ENCODE measurements at places on chromosomes 11 and 22.

DNA sequence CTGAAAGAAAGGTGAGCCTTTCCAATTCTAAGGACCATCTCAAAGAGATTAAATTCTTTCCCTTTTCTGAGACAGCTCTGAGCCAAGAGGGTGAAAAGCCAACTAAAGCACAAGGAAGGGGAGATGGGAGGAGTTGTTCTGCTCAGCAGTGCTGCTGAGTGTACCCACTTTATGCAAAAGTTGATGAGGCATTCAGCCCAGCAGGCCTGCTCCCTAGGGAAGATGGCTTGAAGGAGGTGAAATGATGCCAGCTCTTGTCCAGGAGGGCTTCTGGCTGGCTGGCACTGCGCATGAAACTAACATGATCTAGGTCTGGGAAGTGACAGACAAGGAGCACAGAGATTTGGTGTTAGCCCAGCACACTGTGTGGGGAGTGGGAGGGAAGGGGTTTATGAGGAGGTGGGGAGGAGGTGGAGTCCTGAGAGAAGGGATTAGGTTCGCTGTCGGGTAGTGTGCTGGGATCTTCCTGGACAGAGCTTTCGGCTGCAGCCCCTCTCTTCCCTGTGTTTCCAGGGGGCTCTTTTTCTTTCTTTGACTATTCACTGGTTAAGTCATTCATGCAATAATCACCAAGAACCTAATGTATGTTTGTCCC lies 225.5 kb upstream of the NARS2 start:
- DNase-seq, result no peak

DNA sequence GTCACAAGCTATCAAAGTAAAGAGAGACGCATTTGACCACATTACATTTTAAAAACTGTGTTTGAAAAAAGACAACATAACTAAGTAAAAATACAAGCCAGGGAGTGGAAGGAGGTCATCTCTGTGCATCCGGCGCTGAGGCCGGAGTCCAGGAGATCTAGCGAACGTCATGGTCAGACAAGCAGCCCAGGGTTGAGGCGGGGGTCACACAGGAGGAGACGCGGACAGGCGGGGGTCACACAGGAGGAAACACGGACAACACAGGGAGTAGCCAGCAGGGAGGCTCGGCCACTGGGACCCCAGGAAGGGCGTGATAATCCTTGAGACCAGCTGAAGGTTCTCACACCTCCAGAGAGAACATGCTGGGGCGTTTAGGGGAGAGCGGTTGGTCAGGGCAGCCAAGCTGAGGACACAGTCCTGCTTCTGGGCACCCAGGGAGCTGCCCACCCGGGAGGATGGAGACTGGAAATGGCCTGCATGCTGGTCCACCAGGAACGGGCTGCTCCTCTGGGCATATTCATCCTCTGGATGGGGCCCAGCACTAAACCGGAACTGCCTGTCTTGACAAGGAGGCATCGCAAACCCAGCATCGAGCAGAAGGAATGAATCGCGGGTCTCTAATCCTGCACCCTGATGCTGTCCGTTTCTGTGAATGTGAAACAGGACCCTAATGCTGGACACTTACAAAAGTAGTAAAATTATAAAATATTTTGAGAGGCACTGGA lies 40.9 kb upstream of the MUC5AC start:
- DNase-seq, result peak; percentile 44

- DNase-seq, result no peak
These were observed 10.3 kb upstream of the IGF2 start for GRCh38 chr11:2149460-2149859.

DNA sequence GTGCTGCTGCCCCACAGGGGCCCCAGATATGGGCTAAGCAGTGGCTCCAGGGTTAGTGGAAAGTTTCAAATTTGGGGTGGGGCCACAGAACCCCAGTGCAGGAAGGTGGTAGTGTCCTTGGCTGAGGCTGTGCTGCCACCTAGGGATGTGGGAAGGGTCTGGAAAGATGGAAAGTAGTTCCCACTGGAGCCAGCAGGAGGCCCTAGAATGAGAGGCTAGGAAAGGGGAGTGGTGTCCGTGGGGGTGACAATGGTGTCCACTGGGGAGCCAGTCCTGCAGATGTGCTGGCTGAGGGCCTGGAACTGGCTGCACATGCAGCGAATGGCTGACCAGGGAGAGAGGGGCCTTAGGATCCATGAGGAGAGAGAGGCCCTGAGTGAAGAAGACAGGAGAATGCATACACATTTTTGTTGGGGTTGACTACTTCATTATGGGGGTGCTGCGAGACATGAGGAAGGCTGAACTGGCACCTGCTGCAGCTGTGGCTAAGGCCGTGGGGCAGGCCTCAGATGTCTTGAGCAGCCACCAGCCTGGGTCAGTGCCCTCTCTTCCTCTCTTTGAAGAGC lies 21.1 kb downstream of the RFPL3 start:
- no peak for DNase-seq

DNA sequence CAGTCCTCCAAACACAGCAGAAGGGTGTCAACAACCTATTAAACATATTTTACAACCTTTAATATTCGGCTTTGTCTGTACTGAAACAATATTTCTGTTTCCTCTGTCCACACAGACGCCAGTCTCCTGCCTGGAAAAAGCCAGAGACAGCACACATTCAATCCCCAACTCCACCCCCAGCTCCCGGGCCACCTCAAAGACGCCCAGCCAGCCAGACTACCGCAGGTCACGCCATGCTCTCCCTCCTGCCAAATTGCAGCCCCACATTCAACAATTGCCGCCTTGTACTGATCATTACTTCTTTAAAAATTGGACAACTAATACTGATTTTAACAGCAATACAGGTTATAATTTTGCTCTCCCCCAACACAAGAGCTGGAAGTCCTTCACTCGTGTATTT lies 1.2 kb downstream of the SERGEF start:
- DNase-seq, result no peak

GRCh38 chr11:127345819-127346459 lies 345.4 kb upstream of the KIRREL3 start:
- no peak for DNase-seq

DNA sequence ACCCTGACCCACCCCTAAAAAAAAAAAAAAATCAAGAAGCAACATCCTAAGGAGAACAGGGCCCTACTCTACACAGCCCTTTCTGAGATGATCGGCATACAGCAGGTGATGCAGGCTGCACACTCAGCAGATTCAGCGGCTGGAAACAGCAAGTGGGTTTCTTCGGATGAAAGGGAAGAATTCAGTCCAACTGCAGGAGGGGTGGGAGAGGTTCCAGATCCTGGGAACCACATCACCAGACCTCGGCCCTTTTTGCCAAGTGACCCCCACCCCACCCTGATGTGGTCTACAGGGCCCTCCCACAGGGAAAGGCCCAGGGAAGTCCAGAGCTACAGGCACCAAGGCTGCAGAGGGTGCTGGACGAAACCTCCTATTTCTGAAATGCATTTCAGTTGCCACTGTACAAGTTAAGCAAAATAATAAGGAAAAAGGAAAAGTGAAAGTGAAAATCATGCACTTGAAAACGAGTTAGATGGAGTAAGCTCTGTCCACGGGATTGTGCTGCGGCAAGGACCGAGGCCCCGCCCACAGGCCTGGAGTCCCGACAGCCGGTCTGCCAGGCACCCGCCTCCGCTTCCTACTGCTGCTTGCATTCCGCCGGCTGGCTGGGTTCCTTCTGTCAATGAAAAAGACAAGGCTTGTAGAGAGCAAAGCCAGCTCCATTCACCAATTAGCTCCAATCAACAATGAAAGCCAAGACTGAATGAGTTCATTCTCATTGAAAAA lies 16.0 kb upstream of the PHLDA2 start:
- DNase-seq, result peak; percentile 82

- DNase-seq, result no peak
These were observed 36.6 kb downstream of the MB start for GRCh38 chr22:35580351-35581022.

GRCh38 chr11:47189100-47189834 lies 3.0 kb upstream of the PACSIN3 start:
- DNase-seq, result no peak

DNA sequence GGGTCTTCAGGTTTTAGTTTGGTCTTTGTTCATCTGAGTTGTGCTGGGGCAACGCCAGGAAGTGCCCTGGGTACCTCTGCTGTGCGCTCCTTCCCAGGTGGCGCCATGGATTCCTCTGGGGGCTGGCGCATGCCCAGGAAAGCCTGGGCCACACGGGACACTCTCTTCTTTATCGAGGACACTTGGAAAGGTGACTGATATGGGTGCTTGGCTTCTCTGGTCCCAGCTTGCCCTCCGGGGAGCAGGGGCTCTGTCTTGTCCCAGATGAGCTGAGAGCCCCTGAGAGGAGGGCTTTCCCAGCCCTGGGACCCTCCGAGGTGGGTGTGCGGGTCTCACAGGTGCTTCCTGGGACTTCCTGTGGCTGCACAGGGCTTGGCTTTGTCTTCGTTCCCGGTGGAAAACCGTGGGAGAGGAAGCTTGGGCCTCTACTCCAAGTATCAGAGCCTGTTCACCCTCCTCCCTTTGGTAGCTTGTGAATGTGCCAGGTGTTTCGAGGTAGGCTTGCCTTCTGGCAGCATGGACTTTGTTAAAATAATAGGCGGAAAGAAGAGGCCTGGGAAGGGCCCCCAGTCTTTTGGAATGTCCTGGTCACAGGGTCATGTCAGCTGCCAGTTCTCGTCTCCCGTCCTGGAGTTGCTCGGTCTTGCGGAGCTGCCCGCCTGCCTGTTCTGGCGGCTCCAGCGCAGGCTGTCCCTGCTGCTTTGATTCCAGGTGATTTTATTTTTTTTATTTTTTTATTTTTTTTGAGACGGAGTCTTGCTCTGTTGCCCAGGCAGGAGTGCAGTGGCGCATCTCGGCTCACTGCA lies 10.1 kb upstream of the NEAT1 start:
- peak; percentile 49 for DNase-seq

DNA sequence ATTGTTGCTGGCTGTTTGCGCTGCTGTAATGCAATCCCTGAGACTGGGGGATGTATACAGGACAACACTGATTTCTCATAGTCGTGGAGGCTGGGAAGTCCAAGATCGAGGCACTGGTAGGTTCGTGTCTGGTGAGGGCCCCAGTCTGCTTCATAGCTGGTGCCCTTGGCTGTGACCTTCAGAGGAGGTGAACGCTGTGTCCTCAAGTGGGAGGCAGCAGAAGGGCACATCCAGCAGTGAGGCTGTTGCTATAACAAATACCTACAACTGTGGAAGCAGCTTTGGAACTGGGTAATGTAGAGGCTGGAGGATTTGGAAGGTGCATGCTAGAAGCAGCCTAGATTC lies 21.3 kb downstream of the KRTAP5-5 start:
- DNase-seq, result peak; percentile 50

- DNase-seq, result no peak
These were observed 15.8 kb upstream of the PTPRJ start for GRCh38 chr11:47964546-47964945.

DNA sequence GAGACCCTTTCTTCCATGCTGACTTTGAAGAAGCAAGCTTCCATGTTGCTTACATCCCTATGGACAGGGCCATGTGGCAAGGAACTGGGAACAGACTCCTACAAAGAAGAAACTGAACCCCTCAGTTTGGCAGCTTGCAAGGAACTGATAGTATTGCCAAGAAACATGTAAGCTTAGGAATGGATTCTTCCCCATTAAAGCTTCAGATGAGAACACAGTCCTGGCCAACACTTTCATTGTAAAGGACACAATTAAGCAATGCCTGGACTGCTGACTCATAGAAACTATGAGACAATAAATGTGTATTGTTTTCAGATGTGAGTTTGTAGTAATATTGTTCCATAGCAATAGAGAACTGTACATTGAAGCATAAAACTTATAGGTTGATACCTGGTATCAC lies 82.4 kb downstream of the AASDHPPT start:
- no peak for DNase-seq

DNA sequence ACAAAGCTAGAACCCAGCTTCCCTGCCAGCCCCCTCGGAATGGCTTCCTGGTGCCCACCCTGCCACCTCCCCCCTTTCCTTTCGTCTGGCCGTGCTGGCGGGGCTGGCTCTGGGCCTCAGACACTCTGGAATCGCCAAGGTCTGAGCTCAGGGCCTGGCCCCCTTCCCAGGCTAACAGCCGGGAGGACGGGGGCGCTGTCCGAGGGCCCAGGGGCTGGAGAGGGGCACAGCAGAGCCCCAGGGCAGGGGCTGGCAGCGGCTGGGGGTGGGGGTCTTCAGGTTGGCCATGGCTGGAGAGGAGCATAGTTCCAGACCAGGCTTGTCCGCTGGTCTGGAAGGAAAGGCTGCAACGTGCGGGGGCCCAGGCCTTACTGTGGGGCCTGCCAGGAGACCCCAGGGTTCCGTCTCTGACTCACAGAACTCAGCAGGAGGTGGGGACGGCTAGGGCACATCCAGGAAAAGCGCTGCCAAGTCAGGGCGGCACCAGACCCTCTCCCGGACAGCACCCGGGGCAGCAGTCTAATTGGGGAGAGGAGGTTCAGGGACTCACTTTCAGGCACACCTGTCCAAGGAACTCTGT lies 861 bp upstream of the LTBP3 start:
- no peak for DNase-seq

- DNase-seq, result no peak
These were observed 20.1 kb downstream of the TCP11L1 start for GRCh38 chr11:33059331-33060007.

DNA sequence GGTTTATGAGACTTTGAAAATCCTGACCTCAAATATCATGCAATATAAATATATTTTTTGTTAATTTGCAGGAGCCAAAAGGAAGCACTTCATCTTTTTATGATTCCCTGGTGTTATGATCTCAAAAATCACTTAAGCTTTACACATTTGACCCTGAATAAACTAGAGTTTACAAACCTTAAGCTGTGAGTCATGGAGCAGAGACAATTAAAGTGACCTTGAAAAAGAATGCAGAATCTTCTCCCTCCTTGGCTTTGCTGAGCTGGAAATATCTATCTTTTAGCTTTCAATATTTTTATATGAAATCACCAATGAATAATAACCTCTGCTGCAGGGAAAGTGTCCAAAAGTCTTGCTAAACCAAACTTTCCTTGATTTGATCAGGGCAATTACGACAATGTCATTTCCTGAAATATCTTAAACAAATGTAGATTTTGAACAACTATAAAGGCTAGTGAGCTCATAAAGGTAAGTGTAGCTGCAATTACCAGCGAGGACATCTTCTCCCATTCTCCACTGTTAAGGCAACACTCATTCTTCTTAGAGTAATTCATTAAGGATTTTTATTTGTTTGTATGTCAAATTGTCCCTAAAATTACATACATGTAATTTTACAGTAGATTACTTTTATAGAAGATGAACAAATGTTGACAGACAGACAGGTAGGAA lies 747.0 kb upstream of the LUZP2 start:
- DNase-seq, result no peak

- no peak for DNase-seq
These were observed 35.2 kb downstream of the CTTN start for GRCh38 chr11:70433526-70433925.

- peak; percentile 67 for DNase-seq
These were observed 68.3 kb downstream of the PLEKHA7 start for GRCh38 chr11:16945671-16946469.

DNA sequence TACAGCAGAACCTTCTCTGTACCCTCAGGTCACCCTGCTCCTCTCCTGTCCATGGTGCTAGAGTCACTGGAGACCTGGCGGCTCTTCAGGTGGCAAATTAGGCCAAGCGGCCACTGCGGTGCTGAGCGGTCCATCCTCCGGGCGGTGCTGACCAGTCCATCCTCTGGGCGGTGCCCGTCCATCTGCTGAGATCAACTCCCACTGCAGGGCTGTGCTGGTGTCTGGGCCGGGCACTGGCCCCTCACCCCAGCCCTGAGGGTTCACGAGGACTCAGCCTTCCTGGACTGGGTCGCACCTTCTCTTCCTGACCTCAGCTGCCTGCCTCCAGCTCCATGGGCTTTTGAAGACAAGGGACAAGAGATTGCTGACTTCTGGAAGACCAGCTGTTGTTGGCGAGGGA lies 782.9 kb downstream of the BRD1 start:
- peak; percentile 31 for DNase-seq

Data from activated effector memory CD4-positive, alpha-beta T cell treated with anti-CD3 and anti-CD28 coated beads, Interleukin-2, amount 50 U/mL, for 16 hours (primary cell).